ENCODE measurements at places on chromosomes 11 and 22. TPM values are rescaled to one million over a fixed set of nuclear protein-coding genes. Genes with fewer than 3 reads are reported as not detected.

Gene MS4A12
- not detected for total RNA-seq

Gene E2F8
- total RNA-seq = 5.7 TPM

Gene OR8G5
- total RNA-seq = not detected

Gene ABCC8
- 0.32 TPM for total RNA-seq

Gene KCNJ11
- total RNA-seq = 5.0 TPM

Gene GANAB
- 292 TPM for total RNA-seq

Gene SEC14L6
- 2.4 TPM for total RNA-seq

Gene C11orf52
- not detected for total RNA-seq

Gene PELI3
- 2.7 TPM for total RNA-seq

Gene SYT13
- total RNA-seq = 9.0 TPM

Gene CLMP
- total RNA-seq = 5.7 TPM

DNA sequence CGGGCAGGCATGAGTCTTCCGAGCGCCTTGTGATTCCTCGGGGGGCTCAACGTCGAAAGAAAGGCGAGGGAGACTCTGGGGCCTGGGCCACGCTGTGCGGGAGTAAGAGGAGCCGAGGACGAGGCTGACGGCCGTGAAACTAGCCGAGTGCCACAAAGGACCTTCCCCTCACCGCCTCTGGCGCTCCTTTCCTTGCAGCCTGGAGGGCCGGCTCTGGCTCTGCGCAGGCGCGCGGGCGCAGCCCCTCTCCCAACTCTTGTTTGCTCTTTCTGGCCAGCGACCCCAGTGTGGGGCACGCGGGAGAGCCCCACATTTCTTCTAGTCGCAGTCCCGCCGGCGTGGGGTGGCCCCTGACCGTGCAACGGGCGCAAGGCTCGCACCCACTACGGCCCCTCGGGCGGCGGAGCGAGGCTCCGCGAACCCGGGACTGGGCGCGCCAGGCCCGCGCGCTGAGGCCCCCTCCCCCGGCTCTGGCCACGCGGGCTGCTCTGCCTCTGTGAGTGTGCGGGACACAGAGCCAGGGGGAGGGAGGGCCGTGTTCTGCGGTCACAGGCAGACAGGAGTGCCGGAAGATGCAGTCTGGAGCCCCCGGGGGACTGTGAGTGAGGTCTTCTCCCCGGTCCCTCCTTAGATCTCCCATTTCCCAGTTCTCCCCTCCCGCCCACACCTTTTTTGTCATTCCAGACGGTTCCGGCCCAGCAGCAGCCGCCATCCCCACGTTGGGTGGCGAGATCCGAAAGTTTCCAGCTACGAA lies 1.0 kb upstream of the TOB2 start:
- peak; percentile 90 for DNase-seq

- DNase-seq = no peak
Observed at GRCh38 chr11:8101421-8101820, 20.4 kb downstream of the TUB start.

GRCh38 chr11:71502871-71503435 lies 24.1 kb upstream of the KRTAP5-7 start:
- DNase-seq = no peak

- no peak for DNase-seq
Observed at GRCh38 chr11:122724520-122724919, 69.0 kb downstream of the UBASH3B start.

- DNase-seq = no peak
Observed at GRCh38 chr11:122494221-122494620, 161.3 kb upstream of the UBASH3B start.

- DNase-seq = no peak
Observed at GRCh38 chr22:49549256-49550140, 278.2 kb downstream of the BRD1 start.

DNA sequence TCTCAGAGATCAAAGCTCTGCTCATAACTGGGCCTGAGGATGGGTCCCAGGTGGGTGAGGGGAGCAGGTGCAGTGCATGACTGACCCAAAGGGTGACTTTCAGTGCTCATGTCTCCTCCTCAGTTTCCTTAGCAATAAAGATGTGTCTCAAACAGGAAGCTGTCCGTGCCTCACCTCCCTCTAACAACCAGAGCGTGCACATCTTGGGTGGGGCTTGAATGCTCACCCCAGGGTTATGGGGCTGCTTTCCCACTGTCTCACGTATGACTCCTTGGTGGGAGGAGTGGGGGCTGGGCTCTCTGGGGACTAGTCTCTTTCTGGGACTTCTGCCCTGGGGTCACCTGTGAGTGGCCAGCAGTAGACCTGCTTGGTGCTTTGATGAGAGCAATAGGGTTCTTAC lies 53.9 kb upstream of the PHOX2A start:
- no peak for DNase-seq

DNA sequence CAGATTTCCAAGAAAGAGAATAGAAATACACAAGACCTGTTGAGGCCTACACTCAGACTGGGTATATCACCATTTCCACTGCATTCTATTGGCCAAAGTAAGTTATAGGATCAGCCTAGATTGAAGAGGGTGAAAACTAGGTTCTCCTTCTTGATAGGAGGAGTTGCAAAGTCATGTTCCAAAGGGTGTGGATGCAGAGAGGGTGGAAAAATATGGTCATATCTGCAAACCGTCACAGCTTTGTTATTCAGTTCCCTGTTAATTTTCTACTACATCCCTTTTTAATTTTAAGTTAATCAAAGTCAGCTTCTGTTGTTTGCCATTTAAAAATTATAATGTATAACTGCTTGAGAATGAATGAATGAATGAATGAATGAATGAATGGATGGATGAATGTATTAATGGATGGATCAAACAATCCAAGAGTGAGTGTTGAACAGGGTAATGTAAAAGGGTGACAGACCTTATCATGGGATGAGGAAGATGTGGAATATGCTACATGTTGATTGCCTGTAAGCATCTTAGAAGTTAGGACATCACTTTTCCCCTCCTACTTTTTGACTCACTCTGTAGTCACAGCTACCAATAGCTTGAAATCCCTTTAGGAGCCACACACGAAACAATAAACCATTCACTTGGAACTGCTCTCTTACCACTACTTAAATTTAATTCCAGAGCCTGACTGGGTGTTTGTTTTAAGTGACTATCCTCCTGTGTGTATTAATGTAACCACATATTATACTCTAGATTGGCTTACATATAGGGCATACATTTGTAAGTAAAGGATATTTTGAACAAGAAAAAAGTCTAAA lies 121.5 kb downstream of the CCDC34 start:
- no peak for DNase-seq

DNA sequence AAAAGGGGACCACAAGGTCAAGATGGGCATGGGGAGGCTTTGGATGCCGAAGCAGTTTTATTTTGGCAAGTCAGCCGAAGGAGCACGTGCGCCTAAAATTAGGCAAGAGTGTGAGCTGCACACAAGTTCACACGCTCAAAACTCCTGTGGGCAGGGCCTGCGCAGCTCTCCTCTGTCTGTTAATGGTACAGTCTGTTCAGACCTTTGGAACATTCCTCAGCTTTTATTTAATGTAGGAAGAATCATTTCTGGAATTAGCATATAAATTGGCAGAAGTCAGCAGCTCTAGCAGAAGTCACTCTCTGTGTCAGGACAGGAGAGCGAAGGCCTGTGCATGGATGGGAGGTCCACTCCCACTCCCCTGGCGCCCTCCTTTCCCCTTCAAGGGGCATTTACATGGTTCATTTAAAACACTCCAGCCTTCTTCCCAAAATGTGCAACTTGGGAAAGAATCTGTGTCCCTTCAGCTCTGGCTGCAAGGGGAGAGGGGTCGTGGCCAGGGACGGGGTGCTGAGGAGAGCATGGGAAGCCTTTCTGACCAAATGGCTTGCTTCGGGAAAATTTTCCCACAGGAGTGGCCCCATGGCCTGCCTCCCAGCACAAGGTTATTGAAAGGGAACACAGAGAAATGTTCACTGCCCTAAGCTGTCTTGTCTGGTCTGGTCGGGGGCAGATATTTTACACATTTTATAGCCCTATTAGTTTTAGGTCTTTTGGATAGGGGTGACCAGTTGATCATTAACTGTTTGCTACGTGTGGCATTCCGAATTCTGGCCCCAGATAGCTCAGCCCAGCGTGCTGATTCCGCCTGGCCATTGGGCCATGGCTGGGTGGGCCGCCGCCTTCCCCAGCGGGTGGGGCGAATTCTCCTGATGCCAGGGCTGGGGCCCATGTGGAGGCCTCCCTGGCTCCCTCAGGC lies 43.9 kb upstream of the SMIM38 start:
- DNase-seq = no peak

DNA sequence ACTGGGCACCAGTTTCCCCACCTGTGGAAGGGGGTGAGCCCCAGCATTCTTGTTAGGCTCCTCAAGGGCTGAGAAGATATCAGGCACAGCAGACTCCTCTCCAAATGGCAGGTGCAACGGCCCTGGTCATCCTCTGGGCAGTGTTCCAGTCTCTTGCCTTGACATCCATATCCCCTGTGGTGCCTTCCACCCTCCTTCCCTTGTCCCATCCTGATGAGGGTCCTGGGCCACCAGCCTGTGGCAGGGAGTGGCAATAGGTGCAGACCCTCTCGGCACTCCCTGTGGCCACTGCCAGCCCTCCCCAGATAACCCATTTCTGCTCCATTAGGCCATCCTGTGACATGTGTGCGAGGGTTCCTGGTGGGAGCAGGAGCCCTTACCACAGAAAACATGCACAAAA lies 78.8 kb upstream of the NECTIN1 start:
- no peak for DNase-seq

GRCh38 chr11:121476379-121477032 lies 23.7 kb upstream of the SORL1-AS1 start:
- no peak for DNase-seq

GRCh38 chr11:36193290-36193619 lies 96.0 kb downstream of the COMMD9 start:
- no peak for DNase-seq

- DNase-seq = no peak
Observed at GRCh38 chr11:12189543-12190235, 79.3 kb downstream of the MICAL2 start.

GRCh38 chr22:33874206-33874605 lies 46.1 kb downstream of the LARGE1 start:
- peak; percentile 38 for DNase-seq

DNA sequence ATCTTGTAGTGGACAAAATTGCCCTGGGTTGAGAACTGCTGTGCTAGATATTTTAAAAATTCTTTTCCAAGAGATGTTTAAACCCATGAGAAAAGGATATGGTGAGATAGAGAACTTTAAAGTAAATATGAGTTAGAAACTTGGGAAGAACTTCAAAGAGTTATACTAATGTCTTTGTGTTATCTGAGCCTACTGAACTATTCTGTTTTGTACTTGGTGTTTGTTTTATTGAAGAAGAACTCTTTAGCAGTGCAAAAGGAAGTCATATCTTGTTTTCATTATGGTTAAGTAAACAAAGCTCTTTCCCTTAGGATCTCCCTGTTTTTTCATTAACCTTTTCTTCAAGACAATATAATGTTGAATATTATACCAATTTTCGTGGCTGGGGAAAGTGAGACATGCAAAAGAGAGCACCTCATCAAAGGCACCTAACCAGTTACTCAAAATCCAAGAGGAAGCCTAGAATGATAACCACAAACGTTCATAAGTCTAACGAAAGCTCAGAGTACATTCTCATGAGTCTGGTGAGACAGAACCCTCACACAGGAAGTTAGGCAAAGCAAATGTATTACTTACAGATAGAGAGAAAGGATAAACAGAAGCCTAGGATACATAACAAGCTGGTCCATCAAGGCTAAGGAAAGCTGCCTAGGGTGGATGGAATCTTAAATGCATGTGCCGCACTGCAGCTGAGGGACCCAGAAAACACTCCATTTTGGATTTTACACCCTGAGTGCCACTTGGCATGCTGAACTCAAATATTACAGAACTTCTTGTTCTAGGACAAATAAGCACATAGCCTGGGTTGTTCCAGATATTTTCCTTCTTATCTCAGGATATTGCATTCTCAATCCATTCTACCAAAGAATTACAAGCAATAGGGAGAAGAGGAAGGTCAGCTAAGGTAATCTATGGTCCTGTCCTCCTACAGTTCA lies 112.5 kb upstream of the ANO3 start:
- no peak for DNase-seq

- DNase-seq = no peak
Observed at GRCh38 chr11:72010529-72011233, 12.0 kb downstream of the IL18BP start.

DNA sequence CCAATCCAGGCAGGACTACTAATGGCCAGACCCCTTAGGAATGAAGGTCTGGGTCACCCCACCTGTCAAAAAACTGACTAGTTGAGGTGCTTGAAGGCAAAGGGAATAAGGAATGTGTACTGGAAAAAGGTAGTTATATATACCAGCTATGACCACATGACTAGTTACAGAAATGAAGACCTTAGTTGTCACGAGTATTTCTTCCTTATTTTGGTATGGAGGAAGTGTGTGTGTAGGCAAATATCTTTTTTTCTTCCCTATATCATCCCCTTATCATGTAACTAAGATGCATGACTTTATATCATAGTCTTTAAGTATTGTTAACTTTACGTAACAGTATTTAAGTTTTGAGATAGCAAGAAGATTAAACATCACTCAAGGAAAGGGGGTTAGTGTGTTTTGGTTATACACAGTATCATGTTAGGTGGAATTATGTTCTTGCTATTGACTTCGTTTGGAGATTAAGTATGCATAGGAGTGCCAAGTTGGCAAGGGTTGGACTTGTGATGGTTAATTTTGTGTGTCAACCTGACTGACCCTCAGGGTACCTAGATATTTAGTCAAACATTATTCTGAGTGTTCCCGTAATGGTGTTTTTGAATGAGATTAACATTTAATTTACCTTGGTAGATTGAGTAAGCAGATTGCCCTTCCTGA lies 38.2 kb upstream of the NARS2 start:
- DNase-seq = no peak

DNA sequence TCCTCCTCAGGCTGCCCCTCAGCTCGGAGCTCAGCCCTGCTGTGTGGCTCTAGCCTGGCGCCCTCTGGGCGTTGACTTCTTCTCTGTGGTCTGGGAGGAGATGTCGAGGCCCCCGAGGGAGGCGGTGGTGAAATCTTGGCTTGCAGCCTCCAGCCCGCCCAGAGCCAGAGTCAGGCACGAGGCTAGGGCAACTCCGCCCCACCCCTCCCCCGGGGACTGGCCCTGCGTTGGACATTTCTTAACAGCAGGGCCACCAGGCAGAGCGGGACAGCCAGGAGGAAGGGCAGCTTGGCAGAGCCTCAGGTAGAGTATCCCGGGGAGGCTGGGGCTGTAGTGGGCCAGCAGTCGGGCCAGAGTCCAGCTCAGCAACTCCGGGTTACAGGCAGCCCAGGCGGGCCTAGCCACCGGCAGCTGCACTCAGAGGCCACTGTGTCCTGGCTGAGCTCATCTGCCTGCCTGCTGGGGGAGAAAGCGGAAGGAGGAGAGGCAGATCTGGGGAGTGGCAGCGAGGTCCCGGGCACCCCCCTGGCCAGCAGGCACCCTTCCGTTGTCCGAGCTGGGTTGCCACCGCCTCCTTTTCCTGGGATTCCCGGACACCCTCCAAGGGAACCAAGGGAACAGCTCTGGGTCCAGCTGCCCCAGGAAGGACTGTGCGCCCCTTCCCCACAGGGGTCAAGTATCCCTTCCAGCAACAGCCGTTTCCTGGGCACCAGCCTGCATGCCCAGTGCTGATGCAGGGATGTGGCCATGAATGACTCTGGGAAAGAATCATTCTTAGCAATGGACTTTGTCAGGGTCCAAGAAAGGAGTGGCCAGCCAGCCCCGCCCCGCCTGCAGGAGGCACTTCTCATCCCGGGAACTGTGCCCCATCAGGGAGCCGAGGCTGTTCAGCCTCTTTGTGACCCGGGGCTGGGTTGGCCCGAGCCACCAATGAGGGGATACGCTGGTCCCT lies at the start of gene ALDH3B1:
ALDH3B1 (plus strand) TSS at position 238 of the 952 bp plus-strand sequence. CDS start 4,971 bp downstream, outside the sequence.
- peak; percentile 57 for DNase-seq

- no peak for DNase-seq
Observed at GRCh38 chr22:37880668-37881440, 25.2 kb upstream of the MICALL1 start.
